Stimulated activated CD4-positive, alpha-beta T cell treated with anti-CD3 and anti-CD28 coated beads, Interleukin-12 subunit alpha, Interleukin-12 subunit beta, amount 100 ng/mL, for 4 hours (primary cell): ENCODE measurements at places on chromosomes 2 and 18.

GRCh38 chr18:65737471-65737955 is 13.3 kb upstream of the CDH7 start:
- DNase-seq = no peak

DNA sequence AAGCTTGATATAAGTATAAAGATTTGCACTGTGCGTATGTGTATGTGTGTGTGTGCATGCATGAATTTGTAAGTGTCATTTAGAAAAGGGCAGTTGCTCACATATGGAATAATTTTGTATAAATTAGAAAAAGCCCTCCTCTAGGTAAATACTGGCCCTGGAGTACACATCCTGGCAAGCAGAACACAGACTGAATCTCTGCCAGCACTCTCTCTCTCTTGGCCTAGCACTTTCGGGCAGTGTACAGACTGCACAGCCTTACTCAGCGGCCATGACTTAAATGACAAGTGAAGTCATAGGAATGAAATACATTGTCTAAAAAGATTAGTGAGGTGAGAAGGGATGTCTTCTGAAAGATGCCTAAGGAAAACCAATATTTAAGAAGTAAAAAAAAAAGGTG is 214.1 kb downstream of the RDH14 start:
- DNase-seq = no peak

- no peak for DNase-seq
Measured at GRCh38 chr18:49377742-49378141, 82.7 kb downstream of the DYM start.

DNA sequence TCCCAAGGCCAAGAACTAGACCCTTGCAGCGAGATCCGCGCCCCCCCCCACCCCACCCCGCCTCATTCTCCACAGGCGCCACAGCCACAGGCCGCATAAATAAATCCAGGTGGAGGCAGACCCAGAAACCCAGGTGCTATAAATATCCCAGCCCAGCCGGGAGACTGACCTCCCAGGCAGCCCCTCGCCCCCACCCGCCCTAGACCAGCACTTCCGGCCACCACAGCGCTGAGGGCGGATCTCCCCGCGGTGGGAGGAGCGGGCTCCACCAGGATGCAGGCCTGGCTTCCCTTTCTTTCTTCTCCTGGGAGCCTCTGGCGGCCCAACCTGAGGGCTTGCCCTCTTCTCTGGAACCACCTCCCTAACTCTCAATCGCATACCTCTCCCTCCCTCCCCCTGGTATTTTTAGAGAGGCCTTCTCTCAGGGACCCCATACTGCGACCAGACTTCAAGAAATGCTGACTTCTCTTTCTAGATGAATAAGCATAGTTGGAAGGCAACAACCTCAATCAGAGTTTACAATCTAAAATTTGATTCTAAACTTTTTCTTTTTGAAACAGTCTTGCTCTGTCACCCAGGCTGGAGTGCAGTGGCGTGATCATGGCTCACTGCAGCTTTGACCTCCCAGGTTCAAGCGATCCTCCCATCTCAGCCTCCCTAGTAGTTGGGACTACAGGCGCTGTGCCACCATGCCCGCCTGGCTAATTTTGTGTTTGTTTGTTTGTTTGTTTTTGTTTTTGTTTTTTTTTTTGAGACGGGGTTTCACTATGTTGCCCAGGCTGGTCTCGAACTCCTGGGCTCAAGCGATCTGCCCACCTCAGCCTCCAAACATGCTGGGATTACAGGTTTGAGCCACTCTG is 55.0 kb downstream of the PKDCC start:
- DNase-seq = no peak

DNA sequence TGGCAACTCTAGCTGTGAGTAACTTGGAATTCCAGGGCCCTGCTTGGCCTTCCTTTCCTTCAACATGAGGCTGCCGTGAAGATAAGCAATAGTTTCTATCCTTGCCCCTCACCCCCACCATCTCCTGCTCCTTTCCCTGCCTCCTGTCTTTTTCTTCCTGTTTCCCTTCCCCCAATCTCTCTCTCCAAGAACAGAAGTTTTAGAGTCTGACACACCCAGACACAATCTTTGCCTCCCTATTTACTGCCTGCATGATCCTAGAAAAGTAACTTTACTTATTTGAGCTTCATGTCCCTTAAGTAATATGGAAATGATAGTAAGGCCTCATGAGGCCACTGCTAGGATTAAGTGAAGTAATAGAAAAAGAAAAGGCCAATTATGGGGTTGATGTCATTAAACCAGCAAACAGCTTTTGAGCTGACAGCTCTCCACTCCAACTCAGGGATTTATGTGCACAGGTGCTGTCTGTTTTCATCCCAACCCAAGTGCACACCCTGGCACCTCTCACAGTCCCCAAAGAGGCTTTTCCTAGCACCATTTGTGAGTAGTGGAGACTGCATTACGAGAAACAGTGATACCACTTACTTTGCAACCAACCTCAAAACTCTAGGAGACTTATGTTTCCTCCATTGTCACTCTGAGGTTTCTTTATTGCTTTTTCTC is 123.7 kb upstream of the SIX3 start:
- DNase-seq = no peak
